ENCODE measurements at places on chromosomes 3 and 15.

- DNase-seq, result no peak
Measured at GRCh38 chr3:54481606-54482365, 359.4 kb downstream of the CACNA2D3 start.

GRCh38 chr3:31462050-31462569, 70.6 kb upstream of the STT3B start:
- no peak for DNase-seq

DNA sequence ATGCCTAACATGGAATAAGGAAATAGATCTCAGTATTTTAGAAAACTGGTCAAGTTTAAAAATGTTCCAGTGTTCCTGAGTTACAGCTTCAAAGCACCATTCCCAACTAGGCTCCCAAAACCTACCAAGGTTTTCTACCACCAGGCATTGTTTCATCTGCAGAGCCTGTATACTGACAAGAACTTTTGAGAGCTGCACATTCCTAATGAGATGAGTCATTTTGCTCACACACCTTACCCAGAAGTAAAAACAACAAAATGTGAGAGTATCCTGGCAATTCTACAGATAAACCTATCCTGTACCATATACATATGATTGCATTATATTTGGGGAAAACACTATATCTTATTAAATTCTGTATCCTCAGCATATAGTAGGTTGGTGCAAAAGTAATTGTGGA, 90.7 kb downstream of the ATP8B4 start:
- DNase-seq, result no peak

- peak; percentile 46 for DNase-seq
Measured at GRCh38 chr3:71064956-71065763, 518.4 kb downstream of the FOXP1 start.

- no peak for DNase-seq
Measured at GRCh38 chr3:71585887-71586809, 2.6 kb upstream of the FOXP1 start.

- no peak for DNase-seq
Measured at GRCh38 chr3:32420126-32421038, 28.7 kb downstream of the CMTM7 start.

DNA sequence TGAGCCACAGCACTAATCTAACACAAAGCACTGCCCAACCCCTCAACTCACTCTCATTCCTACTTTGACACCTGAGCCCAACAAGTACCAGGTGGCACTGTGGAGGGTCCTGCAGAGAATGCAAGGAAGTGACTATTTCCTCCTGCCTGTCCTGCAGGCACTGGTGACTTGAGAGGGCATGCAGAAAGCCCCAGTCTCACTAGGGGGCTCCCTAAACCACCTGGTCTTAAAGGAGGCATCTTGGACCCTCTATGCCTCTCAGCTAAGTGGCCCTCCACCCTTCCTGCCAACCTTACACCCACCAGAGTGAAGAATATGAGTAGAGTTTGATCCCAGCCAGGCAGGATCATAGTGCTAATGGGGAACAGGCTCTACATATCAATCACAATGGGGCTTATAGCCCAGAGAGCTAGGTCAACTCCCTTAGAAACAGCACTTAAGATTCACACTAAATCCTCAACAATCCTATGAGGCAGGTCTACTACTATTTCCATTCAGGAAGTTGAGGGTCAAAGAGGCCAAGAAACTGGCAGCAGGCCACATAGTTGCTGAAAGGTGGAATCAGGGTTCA, 15.2 kb downstream of the TRAIP start:
- no peak for DNase-seq

DNA sequence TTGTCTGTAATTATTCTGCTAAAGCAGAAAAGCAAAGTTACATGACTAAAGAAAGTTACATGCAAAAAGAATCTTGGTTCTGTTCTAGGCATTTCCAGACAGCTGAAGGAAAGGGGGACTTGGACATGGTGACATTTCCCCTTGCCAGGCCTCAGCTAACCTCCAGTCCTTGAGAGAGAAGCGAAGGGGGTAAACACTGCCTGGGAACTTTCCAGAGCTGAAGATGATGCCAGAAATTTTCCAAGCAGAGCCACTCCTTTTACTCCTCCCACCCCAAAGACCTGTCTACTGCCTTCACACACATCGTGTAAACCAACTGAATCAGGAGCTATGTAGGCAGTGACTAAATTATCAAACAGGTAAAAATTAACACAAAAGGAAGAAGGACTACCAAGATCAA, 5.4 kb downstream of the MEX3B start:
- no peak for DNase-seq

GRCh38 chr3:100910986-100911385, 82.2 kb downstream of the ABI3BP start:
- no peak for DNase-seq

DNA sequence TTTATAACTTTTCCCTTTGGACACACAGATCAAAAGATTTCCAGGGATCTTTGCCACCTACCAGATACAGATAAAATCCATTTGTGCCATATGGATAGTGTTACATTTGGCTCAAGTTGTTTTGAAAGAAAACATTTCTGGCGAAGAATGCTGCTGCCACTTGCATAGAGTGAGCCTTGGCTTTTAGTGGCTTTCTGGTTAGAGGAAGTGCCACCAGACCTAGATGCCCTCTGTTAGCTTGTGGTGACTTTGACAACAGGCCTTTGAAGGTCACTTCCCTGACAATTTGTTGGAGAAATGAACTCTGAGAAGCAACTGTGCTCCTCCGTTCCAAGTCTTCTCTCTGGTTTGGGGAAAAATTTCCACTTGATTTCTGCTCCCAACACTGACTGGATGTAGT, 158.0 kb downstream of the CHST2 start:
- no peak for DNase-seq

GRCh38 chr3:167882057-167882667, 146.6 kb downstream of the SERPINI1 start:
- DNase-seq, result no peak

GRCh38 chr15:64947211-64947610, 35.5 kb downstream of the ANKDD1A start:
- no peak for DNase-seq

GRCh38 chr3:116877968-116878367, 168.4 kb downstream of the TUSC7 start:
- DNase-seq, result no peak

- no peak for DNase-seq
Measured at GRCh38 chr3:26668696-26669095, 46.1 kb downstream of the LRRC3B start.

DNA sequence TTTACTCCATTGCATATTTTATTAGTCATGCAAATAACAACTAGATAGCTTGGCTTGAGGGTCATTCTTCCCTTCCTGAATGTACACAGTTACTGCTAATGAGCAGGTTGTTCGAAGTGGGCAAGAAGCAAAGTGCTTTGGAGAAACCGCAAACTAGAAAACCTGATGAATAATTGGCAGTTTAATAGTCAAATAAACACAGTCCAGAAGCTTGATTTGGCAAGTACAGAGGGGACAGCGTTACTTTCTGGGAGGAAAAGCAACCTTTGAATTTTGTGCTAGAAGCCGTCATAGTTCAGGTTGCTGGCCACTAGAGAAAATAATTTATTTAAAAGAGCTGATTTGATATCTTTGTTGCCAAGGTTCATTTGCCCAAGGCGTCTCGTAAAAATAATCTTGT, 94.9 kb downstream of the MFSD1 start:
- DNase-seq, result no peak

DNA sequence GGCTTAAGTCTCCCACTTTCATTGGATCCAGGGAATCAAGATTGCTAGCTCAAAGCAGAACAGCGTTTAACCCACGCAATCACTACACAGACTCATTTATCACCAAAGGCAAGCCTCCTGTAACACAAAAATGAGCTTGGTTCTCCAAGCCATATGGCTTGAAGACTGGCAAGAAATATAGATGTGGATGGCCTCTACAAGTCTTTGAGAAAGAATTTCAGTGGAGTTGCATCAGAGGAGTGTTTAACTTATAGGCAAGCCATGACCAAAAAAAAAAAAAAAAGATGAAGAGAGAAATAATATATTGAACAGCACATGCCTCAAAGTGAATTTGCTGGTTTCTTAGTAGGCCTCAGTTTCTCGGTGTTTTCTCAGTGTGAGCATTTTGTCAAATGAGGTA, 27.3 kb downstream of the PDZRN3 start:
- DNase-seq, result no peak

GRCh38 chr3:168052515-168052914, 43.2 kb downstream of the GOLIM4 start:
- no peak for DNase-seq

DNA sequence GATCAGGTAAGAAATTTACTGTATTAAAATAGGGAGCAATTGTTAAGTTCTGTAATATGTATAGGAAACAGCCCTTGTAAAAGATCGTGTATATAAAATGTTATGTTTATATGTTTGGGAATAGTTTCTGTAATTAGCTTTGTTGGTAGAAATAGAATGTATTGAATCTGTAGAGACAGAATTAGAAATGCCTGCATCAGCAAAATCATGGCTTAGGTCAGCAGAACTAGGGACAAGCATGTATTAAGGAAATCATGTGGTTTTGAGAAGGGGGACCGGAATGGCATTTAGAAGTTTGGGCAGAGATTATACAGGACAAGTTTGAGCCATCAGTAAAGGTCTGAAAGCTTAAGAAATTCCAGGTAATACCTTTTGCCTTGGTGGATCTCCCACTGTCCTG, 177.9 kb downstream of the ERC2 start:
- DNase-seq, result no peak

- DNase-seq, result no peak
Measured at GRCh38 chr15:60548101-60548500, 69.2 kb upstream of the ICE2 start.

- DNase-seq, result no peak
Measured at GRCh38 chr15:74384881-74385643, 17.6 kb upstream of the CYP11A1 start.

All from stimulated activated CD8-positive, alpha-beta memory T cell treated with anti-CD3 and anti-CD28 coated beads, Interleukin-2, amount 100 ng/mL, for 1 hour (primary cell).